Stimulated activated CD4-positive, alpha-beta T cell treated with anti-CD3 and anti-CD28 coated beads, Interleukin-4, amount 100 ng/mL, for 4 hours (primary cell): ENCODE measurements at places on chromosomes 3 and 15.

DNA sequence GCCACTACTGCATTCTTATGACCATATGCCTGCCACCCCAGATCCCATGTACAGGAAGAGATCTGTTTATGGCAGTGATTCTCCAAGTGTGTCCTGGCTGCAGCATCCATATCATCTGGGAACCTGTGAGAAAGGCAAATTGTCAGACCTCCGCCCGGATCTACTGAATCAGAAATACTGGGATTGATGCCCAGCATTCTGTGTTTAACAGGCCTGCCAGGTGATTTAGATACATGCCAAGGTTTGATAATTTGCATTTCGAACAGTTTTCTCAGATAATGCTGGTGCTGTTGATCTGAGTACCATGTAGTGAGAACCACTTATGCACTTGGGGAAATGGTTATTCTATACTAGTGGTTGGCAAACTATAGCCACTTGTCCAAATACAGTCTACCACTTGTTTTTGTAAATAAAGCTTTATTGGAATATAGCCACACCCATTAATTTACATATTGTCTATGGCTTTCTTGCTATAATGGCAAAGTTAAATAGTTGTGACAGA is 165.4 kb downstream of the SSR3 start:
- DNase-seq: no peak

DNA sequence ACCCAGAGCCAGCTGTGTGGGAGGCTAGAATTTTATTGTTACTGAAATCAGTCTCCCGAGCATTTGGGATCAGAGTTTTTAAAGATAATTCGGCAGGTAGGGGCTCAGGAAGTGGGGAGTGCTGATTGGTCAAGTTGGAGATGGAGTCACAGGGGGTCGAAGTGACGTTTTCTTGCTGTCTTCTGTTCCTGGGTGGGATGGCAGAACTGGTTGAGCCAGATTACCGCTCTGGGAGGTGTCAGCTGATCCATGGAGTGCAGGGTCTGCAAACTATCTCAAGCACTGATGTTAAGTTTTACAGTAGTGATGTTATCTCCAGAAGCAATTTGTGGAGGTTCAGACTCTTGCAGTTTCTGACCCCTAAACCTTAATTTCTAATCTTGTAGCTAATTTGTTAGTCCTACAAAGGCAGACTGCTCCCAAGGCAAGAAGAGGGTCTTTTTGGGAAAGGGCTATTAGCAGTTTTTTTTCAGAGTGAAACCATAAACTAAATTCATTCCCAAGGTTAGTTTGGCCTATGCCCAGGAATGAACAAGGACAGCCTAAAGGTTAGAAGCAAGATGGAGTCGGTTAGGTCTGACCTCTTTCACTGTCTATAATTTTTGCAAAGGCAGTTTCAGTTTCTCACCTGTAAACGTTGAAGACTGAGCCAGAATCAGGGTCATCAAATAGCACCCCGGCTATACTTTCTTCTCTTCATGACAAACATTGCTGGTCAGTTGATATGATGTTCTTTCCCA is 28.2 kb downstream of the FLNB start:
- DNase-seq: no peak

DNA sequence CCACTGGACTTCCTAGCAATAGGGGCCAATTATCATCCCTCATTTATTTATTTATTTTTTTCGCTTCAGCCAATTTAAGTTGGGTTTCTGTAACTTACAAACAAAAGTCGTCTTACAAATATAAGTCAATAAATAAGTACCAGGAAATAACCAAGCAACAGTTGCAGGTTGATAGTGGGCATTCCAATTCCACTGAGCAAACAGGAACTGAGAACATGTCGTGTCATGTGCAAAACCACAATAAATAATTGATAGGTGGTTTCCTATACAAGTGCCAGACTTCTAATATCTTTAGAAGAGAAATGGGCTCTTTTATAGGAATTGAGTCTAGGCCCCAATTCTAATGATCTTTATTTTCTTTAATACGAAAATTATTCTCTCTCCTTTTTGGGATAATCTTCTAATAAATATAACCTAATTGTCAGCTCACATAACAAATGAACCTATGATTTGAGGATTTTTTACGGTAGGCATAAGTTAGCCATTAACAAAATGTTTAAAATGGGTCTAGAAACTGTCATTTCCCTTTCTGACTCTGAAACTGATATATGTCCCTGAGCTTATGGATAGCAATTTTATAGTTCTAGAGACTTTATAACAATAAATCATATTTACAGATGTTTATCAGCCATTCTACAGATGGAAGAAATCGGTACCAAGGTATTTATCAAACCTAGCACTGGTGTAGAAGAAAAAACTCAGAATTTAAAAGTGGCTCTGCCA is 571.8 kb downstream of the FOXP1 start:
- no peak for DNase-seq

- DNase-seq: no peak
Measured at GRCh38 chr3:42229266-42229941, 36.6 kb downstream of the CCK start.

DNA sequence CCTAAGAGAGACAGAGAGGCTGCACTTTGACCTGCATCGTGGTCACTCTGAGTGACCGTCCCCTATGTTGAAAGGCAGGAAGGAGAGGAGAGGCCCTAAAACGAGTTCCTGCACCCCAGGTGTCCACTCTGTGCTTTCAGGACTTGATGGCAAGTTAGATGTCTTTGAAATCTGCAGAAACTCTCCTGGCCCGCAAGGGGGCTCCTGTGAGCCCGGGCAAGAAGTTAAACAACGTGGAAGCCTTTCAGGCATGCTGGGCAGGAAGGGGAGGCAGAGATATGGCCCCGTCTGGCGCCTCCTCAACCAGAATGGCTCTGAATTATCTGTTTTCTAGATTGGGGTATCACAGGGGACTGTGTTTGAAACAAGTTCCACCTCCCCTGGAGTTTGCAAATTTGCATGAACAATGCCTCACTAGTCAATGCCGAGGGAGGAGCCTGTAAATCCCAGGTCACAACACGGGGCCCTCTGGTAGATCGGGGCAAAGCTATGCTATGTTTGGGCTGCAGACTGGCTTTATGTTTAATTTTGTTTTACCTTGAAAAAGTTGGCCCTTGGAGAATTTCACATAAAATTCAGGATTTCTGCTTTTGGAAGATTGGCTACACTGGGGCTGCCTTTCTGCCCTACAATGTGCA is 9.8 kb downstream of the CTXND1 start:
- no peak for DNase-seq

DNA sequence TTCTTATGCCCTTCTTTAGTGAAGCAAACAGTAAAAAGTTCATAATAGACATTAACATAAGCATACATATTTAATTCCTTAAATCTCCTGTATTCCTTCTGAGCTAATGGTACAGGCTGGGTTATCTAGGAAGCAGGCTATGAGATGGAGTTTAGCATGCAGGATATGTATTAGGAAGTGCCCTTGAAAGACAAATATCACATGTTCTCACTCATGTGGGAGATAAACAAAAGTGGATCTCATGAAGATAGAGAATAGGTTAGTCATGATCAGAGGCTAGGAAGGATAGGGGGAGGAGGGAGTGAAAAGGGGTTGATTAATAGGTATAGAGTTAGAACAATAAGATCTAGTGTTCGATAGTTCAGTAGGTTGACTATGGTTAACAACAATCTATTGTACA is 105.4 kb downstream of the CLASP2 start:
- DNase-seq: no peak

- peak; percentile 65 for DNase-seq
Measured at GRCh38 chr3:50320853-50321335, 1.7 kb downstream of the HYAL2 start.

- DNase-seq: peak; percentile 74
Measured at GRCh38 chr3:45593708-45594601, 596 bp upstream of the LIMD1 start.
